ENCODE measurements at places on chromosomes 7 and 10.

DNA sequence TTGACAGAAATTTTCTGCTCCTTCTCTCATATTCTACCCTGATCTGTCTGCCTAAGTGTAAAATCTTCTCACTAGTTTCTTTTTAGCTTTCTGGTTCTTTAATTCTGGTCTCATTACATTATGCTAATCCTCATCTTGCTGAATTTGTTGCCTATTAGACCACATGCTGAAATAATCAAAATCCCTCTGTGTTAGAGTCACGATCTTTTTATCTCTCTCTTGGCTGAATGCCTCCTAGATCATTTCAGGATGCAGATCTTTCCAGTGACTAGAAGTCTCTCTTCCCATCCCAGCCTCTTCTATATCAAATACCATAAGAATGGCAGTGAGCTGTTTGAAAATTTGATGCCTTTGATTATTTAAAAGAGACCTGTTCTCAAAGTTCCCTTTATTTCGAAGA, 661.9 kb downstream of the SORCS1 start:
- H3K4me3 ChIP-seq, result no peak overlapping the region
- no peaks in the 10 kb centered on the region for H3K4me1 ChIP-seq
- no peaks in the 10 kb centered on the region for H3K36me3 ChIP-seq
- no peak for DNase-seq
- no peak overlapping the region for H3K27ac ChIP-seq

DNA sequence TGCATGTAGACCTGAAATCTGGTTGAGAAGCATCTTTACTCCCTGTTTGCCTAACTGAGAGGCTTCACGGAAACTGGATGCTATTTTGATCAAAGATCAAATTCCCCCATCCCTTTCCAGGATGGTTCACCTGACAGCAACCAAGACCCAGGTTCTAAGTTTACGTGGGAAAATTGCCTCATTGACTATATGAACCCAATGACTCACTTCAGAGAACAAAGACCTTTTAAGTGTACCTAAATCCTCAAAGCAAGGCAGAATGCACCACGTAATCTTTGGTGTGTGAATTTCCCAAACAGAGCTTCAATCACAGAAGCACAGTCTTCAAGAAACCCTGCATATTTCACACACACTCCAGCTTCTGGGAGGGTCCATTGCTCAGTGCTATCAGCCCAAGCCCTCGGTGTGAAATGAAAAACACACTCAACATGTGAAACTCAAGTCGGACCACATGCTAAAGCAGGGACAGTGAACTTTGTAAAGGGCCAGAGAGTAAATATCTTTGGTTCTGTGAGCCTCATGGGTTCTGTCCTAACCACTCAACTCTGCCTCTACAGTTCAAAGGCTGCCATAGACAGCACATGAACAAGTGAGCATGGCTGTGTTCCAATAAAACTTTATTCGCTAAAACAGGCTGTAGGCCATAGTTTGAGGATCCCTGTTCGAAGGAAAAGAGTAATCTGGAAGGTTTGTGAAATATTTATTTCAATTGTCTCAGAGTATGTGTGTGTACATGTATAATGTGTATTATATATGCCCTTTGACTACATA, 275.6 kb upstream of the FOXK1 start:
- DNase-seq, result no peak
- H3K36me3 ChIP-seq, result no peaks in the 10 kb centered on the region
- no peak overlapping the region for H3K4me3 ChIP-seq
- H3K4me1 ChIP-seq, result no peaks in the 10 kb centered on the region
- no peaks in the 10 kb centered on the region for H3K27me3 ChIP-seq

- no peaks in the 10 kb centered on the region for H3K27me3 ChIP-seq
- DNase-seq, result no peak
- H3K4me1 ChIP-seq, result peaks cover 88% of the 10 kb centered on the region
- H3K4me3 ChIP-seq, result no peak overlapping the region
- no peaks in the 10 kb centered on the region for H3K36me3 ChIP-seq
- H3K27ac ChIP-seq, result peak overlapping the region; percentile 82
These were observed 12.8 kb downstream of the SH3PXD2A start for GRCh38 chr10:103842605-103843004.

GRCh38 chr7:150916670-150917069, 61.5 kb downstream of the KCNH2 start:
- peaks cover 21% of the 10 kb centered on the region for H3K27me3 ChIP-seq
- H3K36me3 ChIP-seq, result no peaks in the 10 kb centered on the region
- no peak overlapping the region for H3K4me3 ChIP-seq
- H3K27ac ChIP-seq, result no peak overlapping the region

GRCh38 chr7:151894111-151895007, 17.4 kb upstream of the PRKAG2 start:
- no peak for DNase-seq
- no peak overlapping the region for H3K4me3 ChIP-seq
- no peaks in the 10 kb centered on the region for H3K36me3 ChIP-seq
- no peak overlapping the region for H3K27ac ChIP-seq

- no peak for DNase-seq
- H3K4me3 ChIP-seq, result no peak overlapping the region
- H3K27me3 ChIP-seq, result no peaks in the 10 kb centered on the region
- peaks cover 84% of the 10 kb centered on the region for H3K4me1 ChIP-seq
These were observed 8.3 kb downstream of the CELF2 start for GRCh38 chr10:11025978-11026377.

GRCh38 chr7:70405241-70405640, 726.7 kb upstream of the GALNT17 start:
- no peaks in the 10 kb centered on the region for H3K27me3 ChIP-seq
- H3K4me1 ChIP-seq, result no peaks in the 10 kb centered on the region
- H3K36me3 ChIP-seq, result no peaks in the 10 kb centered on the region
- no peak overlapping the region for H3K4me3 ChIP-seq
- no peak overlapping the region for H3K27ac ChIP-seq

DNA sequence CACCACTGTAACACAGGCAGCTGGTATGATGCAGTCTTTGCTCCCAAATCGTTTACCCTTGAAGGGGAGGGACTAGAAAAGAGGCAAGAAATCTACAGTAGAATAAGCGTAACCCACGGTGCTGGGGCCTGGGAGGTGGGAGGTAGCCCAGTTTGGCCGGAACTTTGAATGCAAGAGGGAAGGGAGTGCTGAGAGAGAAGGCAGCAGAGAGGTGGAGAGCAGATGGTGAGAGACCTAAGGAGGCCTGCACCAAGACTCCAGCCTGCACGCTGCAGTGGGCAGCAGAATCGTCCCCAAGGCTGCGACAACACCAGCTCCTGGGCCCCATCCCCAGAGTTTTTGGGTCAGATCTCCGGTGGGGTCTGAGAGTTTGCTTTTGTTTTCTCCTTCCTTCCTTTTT, 547.5 kb downstream of the GALNT17 start:
- H3K4me1 ChIP-seq, result no peaks in the 10 kb centered on the region
- H3K27me3 ChIP-seq, result no peaks in the 10 kb centered on the region
- no peak overlapping the region for H3K27ac ChIP-seq
- peaks cover 4% of the 10 kb centered on the region for H3K36me3 ChIP-seq
- no peak overlapping the region for H3K4me3 ChIP-seq

GRCh38 chr10:102327002-102327401, 68.5 kb upstream of the NFKB2 start:
- no peak for DNase-seq
- peaks cover 63% of the 10 kb centered on the region for H3K4me1 ChIP-seq
- no peak overlapping the region for H3K4me3 ChIP-seq
- H3K36me3 ChIP-seq, result peaks cover 4% of the 10 kb centered on the region

DNA sequence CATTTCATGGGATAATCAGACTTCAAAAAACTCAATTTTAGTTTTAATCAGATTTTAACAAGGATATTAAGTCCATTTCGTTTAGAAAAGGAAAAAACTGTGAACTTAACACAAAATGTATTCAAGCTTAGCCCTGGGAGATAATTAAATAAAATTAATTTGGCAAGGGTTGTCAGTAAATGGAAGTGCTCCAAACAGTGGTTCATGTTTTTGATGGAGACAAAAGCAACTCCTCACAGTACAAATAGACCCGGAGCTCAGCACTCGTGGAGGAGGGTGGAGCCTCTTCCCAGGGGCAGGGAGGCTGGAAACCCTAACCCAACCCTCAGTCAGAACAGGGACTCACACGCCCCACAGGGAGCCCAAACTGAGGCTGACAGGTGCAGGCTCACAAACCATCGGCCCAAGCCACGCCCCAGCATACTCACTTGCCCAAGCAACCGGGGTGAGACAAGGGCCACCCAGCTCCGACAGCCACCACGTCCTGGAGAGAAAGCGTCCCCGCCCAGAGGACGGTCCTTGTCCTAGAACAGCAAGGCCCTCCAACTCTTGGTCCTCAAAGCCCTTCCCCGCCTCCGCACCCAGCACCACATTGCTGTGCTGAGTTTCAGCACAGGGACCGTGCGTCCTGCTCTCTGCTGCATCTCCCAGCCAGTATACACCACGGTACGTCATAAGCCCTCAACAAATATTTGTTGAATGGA, 39.8 kb downstream of the MAD1L1 start:
- H3K27me3 ChIP-seq, result no peaks in the 10 kb centered on the region
- H3K27ac ChIP-seq, result no peak overlapping the region
- peaks cover 16% of the 10 kb centered on the region for H3K36me3 ChIP-seq
- peaks cover 32% of the 10 kb centered on the region for H3K4me1 ChIP-seq

GRCh38 chr10:99329304-99329553, at the start of gene CNNM1:
Gene CNNM1, plus strand, starts transcription at chr10:99329356. Its CDS starts 32 bp downstream, at chr10:99329388.
- no peak within 1 kb of the TSS for H3K27ac ChIP-seq
- H3K27me3 ChIP-seq, result peaks cover 86% of the 10 kb centered on the region
- H3K4me3 ChIP-seq, result peak within 1 kb of the TSS; percentile 68
- no peaks in the 10 kb centered on the region for H3K36me3 ChIP-seq
- H3K4me1 ChIP-seq, result peaks cover 19% of the 10 kb centered on the region

DNA sequence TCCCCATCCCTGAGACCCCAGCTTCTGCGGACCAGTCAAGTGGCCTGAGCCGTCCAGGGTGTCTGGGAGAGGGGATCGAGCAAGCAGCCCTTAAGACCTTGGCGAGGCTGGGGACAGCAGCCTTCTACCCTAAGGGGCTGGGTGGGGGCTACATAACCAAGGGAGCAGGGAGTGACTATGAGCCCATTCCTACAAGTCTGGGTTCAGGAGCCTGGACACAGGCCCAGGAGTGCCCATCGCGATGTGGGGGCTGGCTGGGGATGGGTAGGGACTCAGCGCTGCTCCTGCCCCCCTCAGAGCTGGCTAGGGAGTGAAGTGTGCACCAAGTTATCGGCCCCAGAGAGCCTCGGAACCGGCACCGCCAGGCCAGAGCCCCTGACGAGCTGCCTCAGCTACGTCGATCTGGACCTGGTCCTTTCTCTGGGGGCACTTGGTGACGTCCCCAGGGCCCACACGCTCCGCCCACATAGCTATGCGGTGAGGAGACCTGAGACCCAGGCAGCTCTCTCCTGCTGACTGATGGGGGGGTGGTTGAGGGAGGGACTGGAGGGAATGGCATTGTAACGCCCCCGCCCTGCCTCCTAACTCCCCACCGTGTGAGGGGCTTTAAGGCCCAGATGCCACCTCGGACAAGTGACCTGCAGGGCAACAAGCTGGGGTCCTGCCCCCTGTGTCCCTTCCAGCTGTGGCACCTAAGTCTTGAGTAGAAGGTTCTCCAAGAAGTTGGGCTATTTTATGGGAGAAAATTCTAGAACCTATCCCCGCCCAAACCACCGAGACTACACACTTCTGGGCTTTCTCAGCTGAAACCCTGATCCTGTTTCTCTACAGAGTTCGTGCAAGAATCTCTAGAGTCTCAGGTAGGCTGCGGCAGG, 2.5 kb downstream of the SAP25 start:
- no peak overlapping the region for H3K4me3 ChIP-seq
- no peak overlapping the region for H3K27ac ChIP-seq
- no peak for DNase-seq

GRCh38 chr7:32330602-32331001, 159.6 kb downstream of the LSM5 start:
- no peaks in the 10 kb centered on the region for H3K4me1 ChIP-seq
- H3K36me3 ChIP-seq, result no peaks in the 10 kb centered on the region
- H3K4me3 ChIP-seq, result no peak overlapping the region
- DNase-seq, result peak; percentile 46

DNA sequence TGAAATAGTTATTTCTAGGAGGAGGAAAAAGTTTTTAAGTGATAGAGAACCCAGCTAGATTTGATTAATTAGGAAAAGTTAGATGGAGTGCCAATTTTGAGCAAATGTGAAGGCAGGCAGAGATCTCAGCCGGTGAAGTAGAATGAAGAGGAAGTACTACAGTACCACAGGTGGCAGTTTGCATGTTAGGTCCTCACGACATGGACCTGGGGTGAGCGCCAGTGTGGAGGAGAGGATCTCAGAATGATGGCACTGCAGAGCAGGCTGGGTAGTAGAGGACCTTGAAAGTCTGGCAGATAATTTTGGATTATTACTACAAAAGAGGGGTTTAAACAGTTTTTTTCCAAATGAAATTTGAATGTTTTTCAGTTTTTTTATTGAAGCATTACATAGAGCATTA, 81.1 kb downstream of the GNAI1 start:
- no peaks in the 10 kb centered on the region for H3K27me3 ChIP-seq
- DNase-seq, result no peak
- H3K36me3 ChIP-seq, result peaks cover 44% of the 10 kb centered on the region
- H3K4me1 ChIP-seq, result no peaks in the 10 kb centered on the region
- no peak overlapping the region for H3K27ac ChIP-seq
- no peak overlapping the region for H3K4me3 ChIP-seq

DNA sequence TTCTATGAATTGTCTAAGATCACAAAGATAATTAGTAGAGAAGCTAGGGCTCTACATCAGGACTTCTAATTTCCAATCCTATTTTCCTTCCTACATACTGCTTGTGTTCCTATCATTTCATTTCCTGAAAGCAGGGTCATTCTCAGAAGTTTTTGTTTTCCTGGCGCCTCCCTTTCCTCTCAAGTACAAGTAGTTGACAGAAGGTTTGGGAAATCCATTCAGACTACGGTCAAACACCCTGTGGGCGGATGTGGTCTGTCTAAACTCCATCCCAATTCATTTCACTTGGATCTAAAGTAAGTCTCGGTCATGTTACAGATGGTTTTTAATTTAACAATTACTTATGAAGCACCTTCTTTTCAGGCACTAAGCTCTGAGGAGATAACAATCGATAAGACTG, 221.4 kb downstream of the MTERF1 start:
- H3K27me3 ChIP-seq, result no peaks in the 10 kb centered on the region
- no peak for DNase-seq
- H3K27ac ChIP-seq, result no peak overlapping the region
- H3K4me3 ChIP-seq, result no peak overlapping the region
- H3K4me1 ChIP-seq, result no peaks in the 10 kb centered on the region
- no peaks in the 10 kb centered on the region for H3K36me3 ChIP-seq

- H3K36me3 ChIP-seq, result no peaks in the 10 kb centered on the region
- H3K4me1 ChIP-seq, result no peaks in the 10 kb centered on the region
- DNase-seq, result no peak
- no peak overlapping the region for H3K4me3 ChIP-seq
- peaks cover 73% of the 10 kb centered on the region for H3K27me3 ChIP-seq
These were observed 312.6 kb downstream of the WDR37 start for GRCh38 chr10:1368842-1369171.
